Midbrain (tissue), 1 donor: ENCODE measurements at places on chromosomes 4 and X.

DNA sequence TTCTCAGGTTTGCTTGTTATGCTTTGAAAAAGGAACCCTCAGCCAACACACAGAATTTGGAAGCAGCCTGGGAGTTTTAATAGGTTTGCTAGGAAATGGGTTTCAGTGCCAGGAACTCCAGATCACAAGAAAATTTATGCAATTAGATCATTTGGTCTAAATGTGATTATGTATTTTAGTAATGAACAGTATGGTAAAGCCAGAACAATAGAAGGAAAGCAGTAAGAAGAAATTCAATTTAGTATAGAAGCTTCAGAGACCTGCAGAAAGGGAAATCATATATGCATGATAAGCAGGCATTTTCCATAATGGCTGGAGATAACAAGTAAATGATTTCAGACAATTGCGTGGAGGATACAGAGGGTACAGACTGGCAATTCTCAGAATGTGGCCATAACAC lies 184.7 kb downstream of the KCNIP4 start:
- no peak for DNase-seq

DNA sequence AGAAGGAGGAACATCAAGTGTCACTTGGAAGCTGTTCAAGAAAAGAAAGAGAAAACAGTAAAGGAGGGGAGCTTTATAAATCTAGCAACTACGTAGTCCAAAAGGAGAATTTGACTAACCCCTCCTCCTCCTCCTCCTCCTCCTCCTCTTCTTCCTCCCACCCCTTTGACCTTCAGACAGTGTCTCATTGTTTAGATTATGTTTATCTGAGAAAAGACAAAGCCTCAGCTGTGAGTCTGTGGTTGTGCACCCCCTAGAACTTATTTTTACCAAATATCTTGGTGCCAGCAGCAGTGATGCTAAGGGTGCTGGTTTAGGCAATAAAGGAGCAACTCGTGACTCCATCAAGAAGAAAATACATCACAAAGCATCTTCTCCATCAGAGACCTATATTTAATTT lies 68.9 kb upstream of the BMP2K start:
- peak; percentile 21 for DNase-seq

DNA sequence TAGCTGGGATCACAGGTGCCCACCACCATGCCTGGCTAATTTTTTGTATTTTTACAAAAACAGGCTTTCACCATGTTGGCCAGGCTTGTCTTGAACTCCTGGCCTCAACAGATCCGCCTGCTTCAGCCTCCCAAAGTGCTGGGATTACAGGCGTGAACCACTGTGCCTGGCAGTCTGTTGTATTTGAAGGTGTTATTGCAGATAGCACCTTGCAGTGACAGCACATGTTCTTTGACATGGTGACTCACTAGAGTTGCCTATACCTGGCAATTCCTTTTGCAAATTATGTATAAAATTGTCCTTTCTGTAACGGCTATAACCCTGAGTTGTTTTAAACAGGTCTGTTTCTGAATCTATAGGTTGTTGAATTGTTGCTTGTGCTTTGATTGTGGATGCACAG lies 7.9 kb downstream of the OGT start:
- DNase-seq: no peak

DNA sequence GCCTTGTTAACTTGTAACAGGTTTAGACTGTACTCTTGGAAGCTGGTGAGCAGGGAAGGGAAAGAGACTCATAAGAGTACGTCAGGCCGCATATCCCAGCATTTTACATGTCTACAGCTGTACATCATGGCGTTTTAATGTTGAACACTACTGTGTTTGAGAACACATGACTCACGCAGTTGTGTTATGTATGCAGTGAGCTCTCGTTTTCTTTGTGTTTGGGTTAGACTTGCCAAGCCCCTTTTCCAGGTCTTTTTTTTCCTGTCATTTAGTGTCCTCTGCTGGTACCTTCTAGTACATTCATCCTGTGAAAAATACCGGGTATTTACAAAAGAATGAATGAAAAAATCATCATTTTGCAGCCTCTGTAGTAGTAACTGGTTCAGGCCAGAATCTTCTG lies 35.3 kb downstream of the SMS start:
- no peak for DNase-seq

GRCh38 chr4:172095161-172095560 lies 282.0 kb downstream of the GALNTL6 start:
- no peak for DNase-seq

- DNase-seq: no peak
Measured at GRCh38 chr4:101039367-101039766, 308.0 kb downstream of the PPP3CA start.

- DNase-seq: peak; percentile 60
Measured at GRCh38 chr4:41072021-41072777, 142.1 kb downstream of the APBB2 start.

GRCh38 chrX:68498508-68499379 lies at the start of gene YIPF6:
Gene YIPF6 (plus strand): TSS chrX:68499051. CDS start chrX:68499067, 16 bp downstream.
- peak; percentile 80 for DNase-seq

- DNase-seq: no peak
Measured at GRCh38 chrX:130738638-130739195, 164.3 kb downstream of the ENOX2 start.
